Activated naive CD4-positive, alpha-beta T cell treated with Interleukin-2 at 50 U/mL for 16 hours (primary cell): ENCODE measurements at places on chromosomes 3 and 15.

DNA sequence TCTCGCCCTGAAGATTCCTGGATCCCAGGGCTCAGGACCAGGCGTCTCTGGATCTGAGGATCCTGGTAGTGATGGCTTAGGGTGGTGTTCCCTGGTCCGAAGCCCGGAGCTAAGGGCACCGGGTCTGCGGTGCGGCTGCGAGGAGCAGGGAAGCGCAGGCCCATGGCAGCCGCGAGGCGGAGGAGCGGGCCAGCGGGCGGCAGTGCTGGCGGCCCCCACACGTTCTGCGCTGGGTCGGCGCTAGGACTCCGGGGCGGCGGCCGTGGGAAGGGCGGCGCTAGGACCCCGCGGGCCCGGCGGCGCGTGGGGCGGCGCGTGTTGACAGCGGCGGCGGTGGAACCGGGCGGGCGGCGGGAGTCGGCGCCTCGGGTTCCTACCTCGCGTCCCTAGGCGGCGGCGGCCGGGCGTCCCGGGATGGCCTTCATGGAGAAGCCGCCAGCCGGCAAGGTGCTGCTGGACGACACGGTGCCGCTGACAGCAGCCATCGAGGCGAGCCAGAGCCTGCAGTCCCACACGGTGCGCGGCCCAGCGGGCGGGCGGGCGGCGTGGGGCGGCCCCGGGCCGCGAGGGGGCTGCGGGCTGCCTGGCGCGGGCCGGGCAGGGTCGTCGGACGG, at the start of gene PXK:
PXK (plus strand) TSS at position 318 of the 614 bp plus-strand sequence; CDS start at position 415, 97 bp downstream.
- DNase-seq = peak; percentile 84

- DNase-seq = peak; percentile 57
These were observed 2.9 kb downstream of the ADPRH start for GRCh38 chr3:119582178-119582577.

DNA sequence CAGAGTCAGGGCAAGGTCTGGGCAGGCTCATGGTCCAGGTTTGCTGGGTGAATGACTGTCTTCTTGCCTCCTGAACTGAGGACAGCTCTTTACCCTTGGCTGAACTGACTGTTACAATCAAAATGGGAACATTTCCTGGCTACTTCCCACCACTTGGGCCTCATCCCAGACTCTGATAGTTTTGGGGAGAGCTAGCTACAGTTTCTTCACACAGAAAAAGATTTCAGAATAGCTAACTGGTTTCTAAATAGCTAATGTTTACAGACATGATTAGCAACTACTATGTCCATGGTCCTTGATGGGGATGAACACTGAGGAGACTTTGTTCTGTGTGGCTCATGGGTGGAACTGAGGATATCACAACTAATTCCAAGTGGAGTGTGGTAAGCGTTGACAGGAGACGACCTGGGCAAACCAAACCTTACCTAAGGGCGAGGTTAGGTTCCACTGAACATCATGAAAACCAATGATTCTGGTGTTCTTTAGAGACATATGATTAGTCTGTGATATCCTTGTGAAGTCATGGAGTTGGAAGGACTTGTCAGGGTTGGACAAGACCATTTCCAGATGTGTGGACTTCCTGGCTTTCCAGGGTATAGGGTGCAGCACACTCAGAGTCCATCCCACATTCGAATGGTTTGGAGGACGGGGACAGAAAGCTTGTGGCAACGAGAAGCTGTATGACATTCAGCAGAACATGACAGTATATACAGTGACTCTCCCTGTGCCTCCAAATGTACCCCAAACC, 7.3 kb downstream of the ALPK3 start:
- no peak for DNase-seq

- no peak for DNase-seq
These were observed 6.5 kb downstream of the RUBCN start for GRCh38 chr3:197730200-197730599.

DNA sequence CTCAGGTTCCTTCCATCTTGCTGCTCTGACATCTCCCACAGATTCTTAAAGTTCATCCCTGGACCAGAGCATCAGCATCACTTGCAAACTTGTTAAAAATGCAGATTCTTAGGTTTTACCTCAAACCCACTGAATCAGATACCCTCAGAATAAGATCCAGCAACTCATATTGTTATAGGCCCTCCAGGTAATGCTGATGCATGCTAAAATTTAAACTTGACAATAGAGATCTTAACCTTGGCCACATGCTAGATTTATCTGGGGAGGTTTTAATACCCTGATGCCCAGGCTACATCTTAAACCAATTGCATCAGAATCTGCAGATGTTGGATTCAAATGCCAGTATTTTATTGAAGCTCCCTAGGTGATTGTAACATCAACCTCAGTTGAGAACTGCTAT, 256.9 kb downstream of the RYR3 start:
- no peak for DNase-seq
